ENCODE measurements at places on chromosomes 2 and 18.
A peak's percentile ranks its signal among the peaks of the same experiment; 100 is the strongest.

- DNase-seq: no peak
Measured at GRCh38 chr18:47080872-47081271, 45.5 kb upstream of the ELOA2 start.

DNA sequence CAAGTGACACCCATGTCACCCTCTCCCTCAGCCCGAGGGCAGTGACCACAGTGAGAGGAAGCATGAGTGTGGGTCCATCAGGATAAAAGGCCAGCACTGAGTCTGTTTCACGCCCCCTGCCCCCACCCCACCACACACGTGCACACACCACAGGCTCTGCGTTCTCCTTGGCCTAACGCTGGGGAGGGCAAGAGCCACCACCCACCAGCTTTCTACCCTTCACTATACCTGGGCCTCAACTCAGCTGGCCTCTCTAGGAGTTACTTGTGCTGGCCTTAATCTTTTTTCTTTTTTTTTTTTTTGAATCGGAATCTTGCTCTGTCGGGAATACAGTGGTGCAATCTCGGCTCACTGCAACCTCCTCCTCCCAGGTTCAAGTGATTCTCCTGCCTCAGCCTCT is 140.5 kb downstream of the ZFP36L2 start:
- DNase-seq: no peak

DNA sequence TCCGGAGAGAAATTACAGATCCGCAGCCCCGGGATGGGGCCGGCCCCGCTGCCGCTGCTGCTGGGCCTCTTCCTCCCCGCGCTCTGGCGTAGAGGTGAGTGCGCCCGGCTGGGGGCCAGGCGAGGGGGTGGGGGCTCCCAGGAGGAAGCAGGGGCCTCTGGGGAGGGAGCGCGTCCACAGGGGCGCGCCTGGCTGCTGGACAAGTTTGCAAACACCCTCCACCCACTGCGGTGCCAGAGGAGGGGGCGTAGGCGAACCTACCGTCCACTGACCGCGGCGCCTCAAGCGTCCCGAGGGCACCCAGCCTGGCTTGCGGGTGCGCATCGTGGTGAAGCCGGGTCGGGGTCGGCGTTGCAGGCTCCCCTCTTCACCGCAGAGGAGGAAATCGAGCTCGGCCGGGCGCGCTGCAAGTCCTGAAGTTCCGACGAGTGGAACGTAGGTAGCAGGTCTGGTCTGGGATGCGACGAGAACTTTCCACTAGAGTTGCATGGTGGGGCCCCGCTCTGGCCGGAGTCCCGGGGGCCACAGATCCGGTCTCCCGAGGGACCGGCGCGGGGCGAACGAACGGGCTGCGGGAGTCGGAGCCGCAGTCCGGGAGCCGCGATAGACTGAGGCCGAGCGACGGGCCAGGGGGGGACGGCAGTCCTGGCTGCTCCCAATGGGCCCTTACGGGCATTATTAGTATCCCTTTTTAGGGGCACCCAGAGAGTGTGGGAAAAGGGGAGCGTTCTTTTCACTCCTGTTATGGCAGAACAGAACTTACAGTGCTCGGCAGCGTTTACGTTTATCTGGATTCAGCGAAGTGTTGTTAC is 502 bp downstream of the MERTK start:
- peak; percentile 11 for DNase-seq

GRCh38 chr2:151251012-151251411 is 10.7 kb downstream of the RBM43 start:
- DNase-seq: no peak

DNA sequence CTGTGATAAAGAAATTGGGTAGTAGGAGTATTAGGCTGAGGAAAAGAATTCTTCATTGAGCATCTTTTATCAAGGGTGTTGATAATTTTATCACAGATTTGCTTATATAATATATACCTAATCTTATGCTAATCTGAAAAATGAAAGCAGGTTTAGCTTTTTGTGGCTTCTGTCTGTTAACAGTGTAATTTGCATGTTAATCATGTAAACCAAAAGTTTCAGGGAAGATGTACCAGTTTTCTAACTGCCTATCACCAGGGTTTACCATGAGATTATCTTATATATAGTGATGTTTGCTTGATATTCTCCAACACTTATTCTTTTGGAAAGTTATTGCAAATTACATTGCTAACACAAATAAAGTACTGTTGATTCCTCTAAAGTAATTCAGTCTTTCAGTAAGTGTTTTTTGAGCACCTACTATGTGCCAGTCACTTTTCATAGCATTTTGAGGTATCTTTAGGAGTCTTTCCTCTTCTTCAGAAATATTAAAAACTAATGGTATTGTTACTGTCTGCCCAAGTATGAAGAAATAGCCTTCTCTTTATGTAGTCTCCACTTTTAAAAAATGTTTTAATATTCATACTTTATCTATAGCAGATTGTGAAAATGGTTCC is 41.6 kb downstream of the GCC2 start:
- no peak for DNase-seq

DNA sequence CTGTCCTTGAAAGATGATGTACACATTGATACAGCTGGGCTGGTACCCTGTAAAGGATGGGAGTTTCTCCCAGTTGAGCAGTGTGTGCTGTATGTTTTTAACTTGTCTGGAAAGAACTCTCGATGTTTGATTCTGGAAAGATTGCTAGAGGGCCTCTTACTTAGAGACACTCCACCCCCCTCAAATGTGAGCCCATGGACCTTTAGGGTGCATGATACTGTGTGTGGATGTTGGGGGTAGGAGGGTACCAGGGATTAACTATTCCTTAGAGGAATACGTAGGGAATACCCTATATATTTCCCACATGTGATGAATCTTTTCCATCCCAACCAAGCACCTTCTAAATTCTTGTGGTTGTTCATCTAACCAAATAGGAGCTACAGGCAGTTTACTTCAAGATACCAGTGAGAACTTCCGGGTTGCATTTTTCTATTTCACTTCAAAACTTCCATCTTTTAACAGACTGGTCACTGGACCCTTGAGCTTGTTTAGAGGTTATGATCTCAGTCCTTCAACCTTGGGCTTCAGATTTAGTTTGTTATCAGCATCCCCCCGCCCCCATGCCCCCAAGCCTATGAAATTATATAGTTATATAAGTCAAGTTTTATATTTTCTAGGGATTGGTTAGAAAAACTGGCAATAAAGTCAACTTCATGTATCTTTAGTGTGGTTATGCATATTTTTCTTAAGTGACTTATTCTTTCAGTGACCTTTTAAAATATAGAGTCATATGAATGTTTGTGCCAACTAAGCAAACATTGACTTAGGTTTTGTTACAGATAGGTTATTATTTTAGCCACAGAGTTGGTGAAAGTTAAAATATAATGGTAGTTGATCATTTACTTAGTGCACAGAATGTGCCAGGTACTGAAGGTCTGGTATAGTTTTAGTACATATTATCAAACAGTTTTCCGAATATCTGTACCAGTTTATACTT is 18.2 kb downstream of the AFTPH start:
- no peak for DNase-seq

- DNase-seq: no peak
Measured at GRCh38 chr18:24561369-24561965, 101.0 kb downstream of the HRH4 start.
